NCI-H774 (cell line): ENCODE measurements at places on chromosomes 1 and 21.

DNA sequence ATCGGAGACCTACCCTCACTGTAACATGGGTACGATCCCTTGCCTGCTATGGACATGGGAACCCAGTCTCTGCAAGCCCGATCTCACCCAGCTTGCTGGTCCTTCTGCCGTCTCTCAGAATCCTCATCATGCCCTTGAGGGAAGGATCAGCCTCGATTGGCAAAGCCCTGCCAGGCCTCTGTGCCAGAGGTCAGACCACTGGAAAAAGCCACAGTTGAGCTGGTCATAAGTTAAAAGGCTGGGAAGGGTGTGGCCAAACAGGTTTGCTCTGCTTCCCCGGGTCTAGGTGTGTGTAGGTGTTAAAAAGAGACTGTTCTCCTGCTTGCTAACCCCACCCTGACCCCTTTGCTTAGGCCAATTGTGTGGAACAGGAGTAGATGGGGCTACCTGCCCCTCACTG lies 19.5 kb upstream of the PADI3 start:
- no peak for DNase-seq

- DNase-seq: no peak
Observed at GRCh38 chr1:32928715-32929114, 27.5 kb upstream of the TMEM54 start.

- no peak for DNase-seq
Observed at GRCh38 chr1:230832476-230832875, 35.8 kb downstream of the C1orf198 start.

GRCh38 chr1:21904704-21905520 lies 32.2 kb downstream of the HSPG2 start:
- DNase-seq: no peak

GRCh38 chr1:56939209-56939608 lies 26.6 kb downstream of the C8B start:
- DNase-seq: no peak

GRCh38 chr21:35414056-35414455 lies 365.0 kb upstream of the RUNX1 start:
- DNase-seq: no peak

GRCh38 chr1:180208264-180208663 lies 21.8 kb upstream of the LHX4 start:
- DNase-seq: no peak

DNA sequence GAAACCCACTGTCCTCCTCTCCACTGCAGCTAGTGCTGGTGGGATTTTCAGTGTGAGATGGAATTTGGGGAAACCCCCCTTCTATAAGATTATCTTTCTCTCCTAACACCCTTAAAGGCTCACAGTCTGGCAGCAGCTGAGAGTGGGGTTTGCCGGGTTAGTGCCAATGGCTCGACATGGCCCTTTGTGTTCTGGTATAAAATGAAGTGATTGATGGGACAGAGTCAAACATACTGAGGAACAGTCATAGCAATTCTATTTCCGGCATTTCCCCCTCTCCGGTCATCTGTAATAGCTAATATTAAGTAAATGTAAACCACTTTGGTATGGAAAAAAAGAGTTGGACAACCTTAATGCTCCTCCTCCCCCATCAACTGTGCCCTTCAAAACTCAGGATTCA lies 37.6 kb downstream of the TFF3 start:
- DNase-seq: no peak

- DNase-seq: no peak
Observed at GRCh38 chr1:22860414-22860800, 112.3 kb downstream of the LACTBL1 start.

- DNase-seq: no peak
Observed at GRCh38 chr1:160401487-160401805, 1.1 kb downstream of the VANGL2 start.

DNA sequence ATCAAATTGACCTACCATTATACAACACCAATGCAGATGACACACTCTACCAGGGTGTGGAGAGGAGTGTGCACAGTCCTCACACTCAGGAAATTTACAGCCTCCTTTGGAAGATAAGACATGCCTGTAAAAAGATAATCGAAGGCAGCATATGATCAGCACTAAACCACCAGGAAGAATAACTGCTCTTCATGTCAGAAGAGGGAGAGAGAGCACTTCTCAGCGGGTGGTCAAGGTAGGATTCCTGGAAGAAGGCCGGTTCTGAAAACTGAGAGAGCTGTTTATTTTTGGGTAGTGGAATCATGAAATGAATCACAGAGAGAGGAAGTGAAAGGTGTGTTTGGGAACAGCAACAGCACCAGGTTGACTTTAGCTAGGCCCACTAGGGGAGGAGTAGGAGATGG lies 14.0 kb upstream of the ZNF697 start:
- DNase-seq: no peak

DNA sequence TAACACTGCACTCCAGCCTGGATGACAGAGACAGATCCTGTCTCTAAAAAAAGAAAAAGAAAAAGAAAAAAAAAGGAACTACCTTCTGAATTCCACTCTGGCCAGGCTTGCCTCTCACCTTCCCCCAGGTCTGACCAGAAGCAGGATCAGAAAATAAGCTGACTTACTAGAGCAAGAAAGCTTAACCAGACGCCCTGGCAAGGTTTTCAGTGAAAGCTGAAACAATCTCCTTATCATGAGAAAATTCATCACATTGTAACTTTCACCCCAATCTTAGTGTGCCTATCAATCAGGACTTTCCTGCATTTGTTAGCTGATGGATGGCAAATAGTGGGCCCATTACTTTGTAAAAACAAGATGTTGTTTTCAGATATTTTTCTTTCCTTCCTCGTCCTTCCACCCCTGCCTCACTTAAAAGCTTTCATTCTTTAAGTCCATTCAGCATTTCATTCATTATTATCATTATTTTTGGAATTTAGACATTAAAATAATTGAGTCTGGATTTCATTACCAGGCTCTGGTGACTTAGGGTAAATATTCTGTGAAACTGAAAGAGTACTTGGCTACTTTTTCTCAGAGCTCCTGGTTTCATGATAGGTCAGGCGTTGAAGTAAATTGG lies 96.5 kb upstream of the CD34 start:
- no peak for DNase-seq
